ENCODE measurements at places on chromosomes 13 and 19. TPM values are rescaled to one million over a fixed set of nuclear protein-coding genes. Genes with fewer than 3 reads are reported as not detected.
A peak's percentile ranks its signal among the peaks of the same experiment; 100 is the strongest.

GRCh38 chr13:75010941-75011340 is 471.0 kb downstream of the TBC1D4 start:
- no peak for DNase-seq

GRCh38 chr19:8132858-8133458 is 16.4 kb downstream of the FBN3 start:
- no peak for DNase-seq

GRCh38 chr19:56162258-56162657 is 13.6 kb upstream of the GALP start:
- DNase-seq, result no peak

- no peak for DNase-seq
Measured at GRCh38 chr13:39729156-39729555, 73.7 kb downstream of the COG6 start.

DNA sequence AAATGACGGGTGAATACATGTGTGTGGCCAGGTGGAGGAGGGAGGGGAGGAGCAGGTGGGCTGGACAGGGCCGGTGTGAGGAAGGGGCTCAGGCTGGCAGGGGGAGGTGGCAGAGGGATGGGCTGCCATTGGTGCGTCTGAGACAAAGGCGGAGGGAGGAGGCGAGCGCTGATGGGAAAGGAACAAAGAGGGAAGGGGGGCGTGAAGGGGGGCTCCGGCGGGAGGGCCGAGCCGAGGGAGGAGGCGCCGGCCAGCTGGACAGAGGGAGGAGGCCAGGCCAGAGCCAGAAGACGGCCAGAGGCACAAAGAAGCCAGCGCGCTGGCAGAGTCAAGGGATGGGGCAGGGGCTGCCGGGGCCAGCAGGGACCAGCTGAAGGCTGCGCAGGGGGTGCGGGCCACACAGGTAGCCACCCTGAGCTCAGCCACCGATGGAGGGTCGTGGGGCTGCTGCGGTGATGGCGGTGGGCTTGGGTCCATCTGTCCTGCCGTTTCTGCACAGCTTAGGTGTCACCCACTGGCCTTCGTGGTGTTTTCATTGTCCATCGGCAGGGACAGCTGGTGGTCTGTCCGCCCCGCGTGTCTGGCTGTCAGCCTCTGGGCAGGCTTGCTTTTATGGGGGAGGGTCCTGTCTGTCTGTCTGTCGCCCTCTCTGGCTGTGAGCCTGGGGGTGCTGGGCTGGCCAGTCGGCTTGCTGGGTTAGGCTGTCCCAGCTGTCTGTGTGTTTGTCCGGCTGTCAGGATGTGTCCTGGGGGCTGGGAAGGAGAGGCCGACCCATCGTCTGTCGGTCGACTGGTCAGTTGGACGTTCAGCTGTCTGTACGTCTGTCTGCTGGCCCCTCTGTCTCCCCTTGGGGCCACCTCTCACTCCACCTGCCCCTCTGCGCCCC is 2.2 kb downstream of the APC2 start:
- no peak for DNase-seq

DNA sequence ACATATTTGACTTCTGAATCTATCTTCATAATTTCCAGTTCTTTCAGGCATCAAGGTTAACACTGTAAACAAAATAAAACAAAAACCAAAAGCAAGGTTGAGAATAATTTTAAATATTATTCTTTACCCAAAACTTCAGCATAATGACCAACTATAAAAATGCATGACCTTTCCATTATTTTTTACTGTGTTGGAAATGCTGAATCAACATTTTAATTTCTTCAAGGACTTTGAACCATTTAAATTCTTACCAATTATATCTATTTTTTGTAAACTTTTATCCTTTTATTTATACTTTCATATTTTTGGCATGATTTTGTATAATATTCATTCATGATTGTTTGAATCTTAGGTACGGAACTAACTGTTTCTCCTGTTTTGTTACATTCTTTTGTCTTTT is 6.9 kb downstream of the ZNF585A start:
- no peak for DNase-seq

DNA sequence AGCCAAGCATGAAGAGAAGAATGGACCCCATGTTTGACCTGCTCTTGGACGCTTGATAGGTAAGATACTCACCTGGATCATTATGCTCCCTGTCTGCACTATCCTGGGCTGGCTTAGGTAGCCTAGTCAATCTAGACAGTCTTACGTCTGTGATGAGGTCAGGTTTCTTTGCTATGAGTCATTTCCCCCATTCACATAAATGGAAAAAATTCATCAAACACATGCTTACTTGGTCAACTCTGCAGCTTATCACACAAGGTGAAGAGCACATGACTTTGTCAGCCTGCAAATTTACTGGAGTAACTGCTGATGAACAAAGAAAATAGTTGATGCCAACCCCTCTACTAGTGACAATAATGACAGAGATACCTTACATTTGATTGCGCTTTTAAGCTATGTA is 170.0 kb downstream of the NUFIP1 start:
- peak; percentile 66 for DNase-seq

GRCh38 chr19:53624771-53625545 is 6.8 kb upstream of the DPRX start:
- no peak for DNase-seq

- DNase-seq, result peak; percentile 63
Measured at GRCh38 chr13:41931337-41931736, 29.6 kb downstream of the VWA8 start.

DNA sequence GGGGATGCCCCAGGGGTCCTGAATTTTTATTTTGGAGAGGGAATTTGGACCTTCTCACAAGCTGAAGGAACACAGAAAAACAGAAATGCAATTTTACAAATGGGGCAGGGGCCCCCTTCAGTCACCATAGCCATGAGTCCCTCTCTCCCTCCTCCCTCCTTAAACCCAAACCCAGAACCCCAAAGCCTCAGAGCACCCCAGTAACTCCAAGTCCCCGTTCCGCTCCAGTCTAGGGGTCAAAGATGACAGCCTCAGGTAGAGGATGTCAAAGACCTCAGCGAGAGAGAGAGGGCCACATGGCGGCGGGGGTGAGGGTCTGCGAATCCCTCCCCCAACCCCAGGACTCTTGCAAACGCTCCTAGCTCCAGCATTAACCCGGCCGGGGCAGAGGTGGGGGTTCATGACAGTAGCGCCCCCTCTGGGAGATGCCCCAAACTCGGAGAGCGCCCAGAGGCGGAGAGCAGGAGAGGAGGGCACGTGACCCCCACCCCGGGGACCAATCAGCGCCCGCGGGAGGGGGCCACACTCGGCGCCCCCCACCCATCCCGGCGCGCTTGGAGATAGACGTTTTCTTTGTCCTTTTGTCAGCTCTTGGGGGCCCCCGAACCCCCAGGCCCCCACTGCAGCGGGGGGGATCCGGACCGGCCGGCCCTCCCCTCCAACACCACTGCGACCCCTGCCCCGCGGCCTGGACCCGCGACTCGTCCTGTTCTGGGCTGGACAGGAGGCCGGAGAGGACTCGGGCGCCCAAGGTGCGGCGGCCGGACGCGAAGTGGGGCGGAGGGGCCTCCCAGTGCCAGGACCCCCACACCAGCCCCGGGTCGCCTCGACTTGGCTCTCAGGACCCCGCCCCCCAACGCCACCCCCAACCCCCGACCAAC is 20.8 kb upstream of the SEMA6B start:
- DNase-seq, result no peak

DNA sequence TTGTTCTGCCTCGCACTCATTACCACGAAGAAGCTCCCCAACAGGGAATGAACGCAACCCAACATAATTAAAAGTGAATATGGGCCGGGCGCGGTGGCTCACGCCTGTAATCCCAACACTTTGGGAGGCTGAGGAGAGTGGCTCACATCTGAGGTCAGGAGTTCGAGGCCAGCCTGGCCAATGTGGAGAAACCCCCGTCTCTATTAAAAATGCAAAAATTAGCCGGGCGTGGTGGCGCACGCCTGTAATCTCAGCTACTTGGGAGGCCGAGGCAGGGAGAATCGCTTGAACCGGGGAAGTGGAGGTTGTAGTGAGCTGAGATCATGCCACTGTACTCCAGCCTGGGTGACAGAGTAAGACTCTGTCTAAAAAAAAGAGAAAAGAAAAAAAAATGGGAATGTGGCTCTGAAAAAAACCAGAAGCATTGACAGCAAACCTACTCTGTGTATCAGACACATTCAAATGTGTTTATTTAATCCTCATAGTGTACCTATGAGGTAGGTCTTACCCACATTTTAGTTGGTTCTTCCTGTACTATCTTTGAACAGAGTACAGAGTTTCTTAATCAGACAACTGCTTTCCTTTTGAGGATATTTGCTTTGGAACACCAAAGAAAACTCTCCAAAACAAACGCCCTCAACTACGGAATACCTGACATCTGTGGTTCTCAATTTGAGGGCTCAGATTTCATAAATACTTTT is 70.0 kb downstream of the NUFIP1 start:
- DNase-seq, result no peak

- DNase-seq, result no peak
Measured at GRCh38 chr13:99065235-99066015, 87.6 kb upstream of the DOCK9 start.

DNA sequence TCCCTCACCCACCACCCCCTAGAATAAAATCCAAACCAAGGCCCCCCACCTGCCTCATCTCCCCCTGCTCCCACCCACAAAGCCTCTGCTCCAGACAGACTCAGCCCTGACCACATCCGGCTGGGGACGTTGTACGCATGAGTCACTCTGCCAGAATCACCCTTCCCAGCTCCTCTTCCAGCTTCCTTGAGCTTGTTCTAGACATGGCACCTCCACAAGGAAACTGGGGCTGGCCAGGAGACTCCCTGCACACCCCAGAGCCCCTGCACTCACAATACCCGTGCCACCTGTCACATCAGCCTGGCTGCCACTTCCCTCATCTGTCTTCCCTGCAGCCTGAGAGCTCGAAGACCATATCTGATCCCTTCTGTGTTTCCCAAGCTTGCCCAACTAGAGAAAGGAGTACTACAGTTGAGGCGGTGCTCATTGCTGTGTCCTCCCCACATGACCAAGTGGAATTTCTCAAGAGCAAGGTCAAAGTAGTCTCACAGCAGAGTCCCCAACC is 9.7 kb downstream of the DEDD2 start:
- peak; percentile 80 for DNase-seq

GRCh38 chr19:37817180-37817981 is 38.0 kb upstream of the ZNF573 start:
- DNase-seq, result no peak

DNA sequence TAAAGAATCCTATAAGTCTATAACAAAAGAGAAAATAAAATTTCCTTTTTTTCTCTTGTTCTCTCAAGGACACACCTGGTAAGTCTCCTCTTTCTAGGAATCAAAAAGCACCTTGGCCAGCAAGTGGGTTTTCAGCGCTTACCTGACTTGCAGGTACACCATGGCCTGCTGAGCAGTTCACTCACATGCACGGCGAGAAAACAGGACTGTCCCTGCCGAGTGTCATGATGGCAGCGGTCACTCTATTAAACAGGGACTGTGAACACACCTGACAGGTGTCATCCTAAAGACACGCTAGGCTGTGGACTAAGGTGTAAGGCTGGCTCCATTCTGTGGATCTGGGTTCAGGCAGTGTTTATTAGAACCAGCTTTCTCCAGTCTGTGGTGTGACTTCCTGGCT is 170.2 kb downstream of the TEX29 start:
- no peak for DNase-seq

- DNase-seq, result peak; percentile 77
Measured at GRCh38 chr13:51793570-51794271, 10.2 kb downstream of the DHRS12 start.

- no peak for DNase-seq
Measured at GRCh38 chr13:97249093-97249795, 27.1 kb downstream of the MBNL2 start.

GRCh38 chr13:99281811-99282263 is 23.7 kb upstream of the GPR18 start:
- no peak for DNase-seq

The B9D2 gene
- total RNA-seq, result 6.8 TPM

The FOSB gene
- total RNA-seq, result 71.5 TPM

The FCGBP gene
- total RNA-seq, result 0.39 TPM

The SHC2 gene
- total RNA-seq, result not detected
